ENCODE measurements at places on chromosomes 2 and 18.

DNA sequence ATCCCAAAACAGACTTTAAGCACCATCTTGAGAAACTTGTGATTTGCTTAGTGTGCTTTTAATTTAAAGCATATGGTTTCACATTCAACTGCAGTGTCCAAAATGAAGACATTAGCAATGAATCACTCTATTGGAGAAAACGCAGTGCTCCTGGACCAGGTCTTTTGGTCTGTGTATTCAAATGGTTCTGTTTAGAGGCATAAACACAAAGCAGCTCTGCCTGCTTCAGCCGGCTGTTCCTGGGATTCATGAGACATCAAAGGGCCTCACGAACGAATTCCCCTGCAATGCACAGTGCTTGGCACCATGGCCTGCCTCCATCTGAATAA, 117.1 kb upstream of the SP5 start:
- no peak for DNase-seq

DNA sequence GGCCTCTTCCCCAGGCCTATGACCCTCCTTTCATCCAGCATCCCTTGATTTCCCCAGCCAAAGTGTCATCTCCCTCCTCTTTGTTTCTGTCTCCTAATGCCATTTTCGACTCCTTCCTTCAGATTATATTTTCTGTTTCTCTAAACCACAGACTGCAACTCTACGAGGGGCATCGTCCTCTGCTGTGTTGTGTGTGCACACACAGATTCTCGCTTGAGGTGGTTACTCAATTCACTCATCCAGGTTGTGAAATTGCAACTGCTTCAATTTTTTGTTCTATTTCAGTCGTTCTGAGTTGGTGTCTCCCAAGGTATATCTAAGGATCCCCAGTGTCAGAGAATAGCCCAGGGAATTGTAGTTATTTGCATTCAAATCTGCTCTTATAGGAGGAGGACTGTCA, 113.5 kb upstream of the NDUFV2 start:
- DNase-seq, result no peak

DNA sequence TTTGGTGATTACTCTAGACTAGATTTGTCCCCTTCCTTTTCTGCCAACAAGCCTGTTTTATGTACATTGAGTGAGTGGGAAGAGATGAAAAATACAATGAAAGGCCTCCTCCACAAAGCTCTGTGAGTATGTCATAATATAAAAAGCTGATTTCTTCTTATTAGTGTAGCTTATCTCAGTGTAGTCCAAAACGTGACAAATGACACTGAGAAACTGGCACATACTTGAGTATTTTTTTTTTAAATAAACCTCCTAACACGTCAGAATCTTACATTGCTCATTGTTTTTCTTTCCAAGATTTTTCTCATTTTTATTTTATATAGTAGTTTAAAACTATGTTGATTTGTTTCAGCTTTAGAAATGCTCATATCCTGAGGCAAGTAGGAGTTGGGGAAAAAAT, 17.9 kb upstream of the FIGN start:
- DNase-seq, result no peak

DNA sequence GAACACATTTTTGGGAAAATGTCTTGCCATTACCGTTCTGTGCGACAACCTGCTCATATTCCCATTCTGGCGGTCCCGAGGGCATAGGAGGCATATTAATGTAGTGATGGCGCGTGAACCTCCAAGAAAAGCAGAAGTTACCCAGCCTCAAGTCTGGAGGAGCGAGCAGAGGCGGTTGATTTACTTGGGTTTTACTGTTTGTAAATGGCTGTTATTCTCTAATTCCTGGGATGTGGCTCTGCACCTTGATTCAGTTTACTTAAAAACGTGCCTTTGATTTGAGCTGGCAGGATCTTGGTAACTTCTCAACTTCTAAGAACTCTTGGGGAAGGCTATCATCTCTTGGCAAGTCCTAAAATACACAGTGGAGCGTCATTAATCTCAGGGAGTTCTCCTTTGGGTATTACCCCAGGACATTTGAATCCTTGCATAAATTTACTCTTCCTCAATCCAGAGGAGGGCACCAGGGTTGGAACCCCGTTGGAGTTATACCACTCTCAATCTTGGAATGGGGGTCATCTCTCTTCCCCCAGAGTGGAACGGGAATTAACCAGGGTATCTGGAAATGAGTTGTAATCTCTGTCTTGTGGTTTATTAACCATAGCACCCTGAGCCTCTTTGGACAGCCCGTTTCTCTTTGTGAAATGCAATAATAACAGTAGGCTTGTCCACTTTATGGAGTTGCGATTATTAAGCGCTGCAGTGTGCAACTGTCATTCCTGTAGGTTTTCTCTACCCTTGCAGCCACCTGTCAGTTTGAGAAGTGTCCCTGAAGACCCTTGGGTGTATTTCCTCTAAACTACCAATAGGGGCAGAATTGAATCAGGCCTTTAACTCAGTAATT, 2.1 kb downstream of the HK2 start:
- no peak for DNase-seq

GRCh38 chr2:147094077-147094476, 750.8 kb upstream of the ACVR2A start:
- no peak for DNase-seq

- no peak for DNase-seq
Observed at GRCh38 chr2:23486684-23487075, 101.7 kb downstream of the KLHL29 start.

GRCh38 chr18:56305583-56305982, 332.8 kb downstream of the TXNL1 start:
- no peak for DNase-seq

Measured in head of caudate nucleus (tissue), 42 donors.